GM23248 (cell line): ENCODE measurements at places on chromosomes 7 and 10. TPM values are rescaled to one million over a fixed set of nuclear protein-coding genes. Genes with fewer than 3 reads are reported as not detected.

- H3K27me3 ChIP-seq = no peaks in the 10 kb centered on the region
- H3K4me3 ChIP-seq = peak overlapping the region; percentile 5; the same call in 1 of the 2 replicates
- peaks cover 18% of the 10 kb centered on the region for H3K4me1 ChIP-seq
- no peaks in the 10 kb centered on the region for H3K36me3 ChIP-seq
- H3K27ac ChIP-seq = peak overlapping the region; percentile 70
Observed at GRCh38 chr10:4704034-4704545, 121.9 kb upstream of the AKR1E2 start.

- no peaks in the 10 kb centered on the region for H3K4me1 ChIP-seq
- H3K27me3 ChIP-seq = no peaks in the 10 kb centered on the region
- DNase-seq = no peak
- no peaks in the 10 kb centered on the region for H3K36me3 ChIP-seq
Observed at GRCh38 chr7:20541608-20542349, 73.7 kb upstream of the ABCB5 start.

GRCh38 chr7:138162236-138162635, 86.0 kb downstream of the AKR1D1 start:
- no peak overlapping the region for H3K27ac ChIP-seq
- H3K4me1 ChIP-seq = no peaks in the 10 kb centered on the region
- DNase-seq = no peak
- H3K27me3 ChIP-seq = no peaks in the 10 kb centered on the region
- H3K36me3 ChIP-seq = no peaks in the 10 kb centered on the region
- no peak overlapping the region for H3K4me3 ChIP-seq

DNA sequence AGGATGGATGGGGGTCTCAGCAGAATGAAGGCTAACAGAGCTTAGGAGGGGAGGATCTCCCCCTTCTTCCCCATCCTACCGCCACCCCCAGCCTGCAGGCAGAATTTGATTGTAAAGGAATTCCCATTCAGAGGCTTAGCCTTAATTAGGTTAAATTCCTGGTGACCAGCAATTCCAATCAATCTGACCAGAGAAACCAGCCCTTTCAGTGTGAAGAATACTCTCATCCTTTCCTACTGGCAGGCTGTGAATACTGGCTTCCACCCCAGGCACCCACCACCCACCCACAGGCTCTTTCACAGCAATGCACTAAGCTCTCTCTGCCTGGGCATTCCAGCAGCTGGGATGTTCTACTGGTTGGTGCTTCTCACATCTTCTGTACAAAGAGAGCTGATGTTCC, 137.9 kb upstream of the LYZL1 start:
- no peaks in the 10 kb centered on the region for H3K4me1 ChIP-seq
- peaks cover 20% of the 10 kb centered on the region for H3K27me3 ChIP-seq
- H3K36me3 ChIP-seq = no peaks in the 10 kb centered on the region
- no peak overlapping the region for H3K27ac ChIP-seq
- H3K4me3 ChIP-seq = no peak overlapping the region

- no peak overlapping the region for H3K4me3 ChIP-seq
- H3K4me1 ChIP-seq = peaks cover 18% of the 10 kb centered on the region
- H3K27ac ChIP-seq = no peak overlapping the region
Observed at GRCh38 chr7:50787825-50788224, 5.1 kb upstream of the GRB10 start.

- peaks cover 51% of the 10 kb centered on the region for H3K27me3 ChIP-seq
- no peaks in the 10 kb centered on the region for H3K36me3 ChIP-seq
- H3K4me3 ChIP-seq = no peak overlapping the region
- H3K4me1 ChIP-seq = no peaks in the 10 kb centered on the region
- no peak for DNase-seq
Observed at GRCh38 chr7:104859754-104860426, 154.1 kb upstream of the KMT2E start.

GRCh38 chr10:130050721-130051120, 59.9 kb downstream of the C10orf143 start:
- DNase-seq = no peak
- no peak overlapping the region for H3K4me3 ChIP-seq
- no peaks in the 10 kb centered on the region for H3K4me1 ChIP-seq
- no peaks in the 10 kb centered on the region; the same call in 1 of the 2 replicates for H3K27me3 ChIP-seq

DNA sequence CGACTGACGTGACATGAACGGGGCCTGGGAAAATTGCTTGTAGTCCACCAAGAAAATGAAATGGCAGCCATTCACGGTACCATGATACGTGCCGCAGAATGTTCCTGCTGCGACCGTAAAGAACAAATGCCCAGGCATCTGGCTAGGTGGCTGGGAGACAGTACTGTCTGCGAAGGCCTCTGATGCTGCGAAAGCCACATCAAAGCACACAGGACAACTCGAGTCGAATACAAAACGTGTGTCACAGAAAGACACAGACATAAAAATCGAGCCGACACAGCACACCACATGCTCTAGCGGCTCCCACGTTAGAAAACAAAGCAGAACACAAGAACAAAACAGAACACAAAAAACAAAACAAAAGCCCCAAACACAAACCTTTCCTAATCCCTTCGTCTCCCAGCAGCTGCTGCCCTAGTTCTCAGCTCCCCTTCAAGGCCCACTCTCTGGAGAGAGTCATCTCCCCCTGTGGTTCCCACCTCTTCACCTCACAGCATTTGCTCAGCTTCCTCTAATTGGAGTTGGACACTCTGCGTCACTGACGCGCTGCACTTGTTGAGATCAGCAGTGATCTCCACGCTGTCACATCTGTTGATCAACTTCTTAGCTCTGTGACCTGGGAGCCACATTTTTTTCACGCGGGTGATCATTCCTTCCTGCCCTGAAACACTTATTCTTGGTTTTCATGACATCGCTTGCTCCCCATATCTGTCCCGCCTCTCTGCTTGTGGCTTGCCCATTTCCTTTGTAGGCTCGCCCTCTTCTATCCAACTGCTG, 112.2 kb downstream of the CLEC2L start:
- no peaks in the 10 kb centered on the region for H3K4me1 ChIP-seq
- no peak overlapping the region for H3K27ac ChIP-seq
- no peaks in the 10 kb centered on the region for H3K27me3 ChIP-seq
- no peak for DNase-seq

DNA sequence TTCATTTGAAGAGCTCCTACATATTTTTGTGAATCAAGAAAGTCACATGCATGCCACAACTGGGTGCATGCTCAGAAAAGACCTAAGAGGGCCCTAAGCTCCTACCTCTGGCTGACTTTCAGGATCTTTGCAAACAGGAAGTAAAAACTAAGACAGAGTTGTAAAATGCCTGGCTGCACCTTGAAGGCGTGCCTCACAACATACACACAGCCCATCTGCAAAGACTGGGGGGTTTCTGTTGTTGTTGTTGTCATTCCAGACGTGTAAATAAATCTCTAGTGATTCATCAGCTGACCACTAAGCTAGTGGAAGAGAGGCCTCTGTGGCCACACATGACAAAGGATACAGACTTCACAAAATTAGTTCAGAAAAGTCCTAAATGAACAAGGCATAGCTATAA, 31.8 kb downstream of the SMURF1 start:
- H3K4me1 ChIP-seq = peaks cover 49% of the 10 kb centered on the region
- H3K4me3 ChIP-seq = no peak overlapping the region
- H3K36me3 ChIP-seq = peaks cover 5% of the 10 kb centered on the region; the same call in 1 of the 2 replicates
- H3K27ac ChIP-seq = no peak overlapping the region
- DNase-seq = peak; percentile 27

DNA sequence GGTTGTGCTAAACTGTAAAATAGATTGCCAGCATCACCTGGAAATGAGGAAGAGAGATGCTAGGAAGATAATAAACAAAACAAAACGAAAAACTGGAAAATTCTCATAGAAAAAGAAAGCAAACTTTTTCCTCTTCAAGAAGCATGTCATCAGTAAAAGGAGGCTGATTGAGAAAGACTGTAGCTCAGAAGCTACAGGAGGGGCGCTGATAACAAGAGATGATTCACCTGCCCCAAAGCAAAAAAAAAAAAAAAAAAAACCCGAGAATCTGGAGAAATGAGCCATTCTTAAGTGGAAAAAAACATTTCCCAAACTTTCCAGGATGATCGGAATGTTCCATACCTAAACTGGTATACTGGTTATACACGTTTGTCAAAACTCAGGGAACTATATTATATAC, 130.5 kb upstream of the C1QL3 start:
- H3K4me3 ChIP-seq = no peak overlapping the region
- no peaks in the 10 kb centered on the region for H3K27me3 ChIP-seq
- H3K36me3 ChIP-seq = no peaks in the 10 kb centered on the region

The DYNC1I1 gene
- total RNA-seq = 0.38 and 1.4 TPM in 2 replicates

The TMEM209 gene
- total RNA-seq = 11.7 and 16.4 TPM in 2 replicates

The GPC2 gene
- 0.22 and 1.0 TPM in 2 replicates for total RNA-seq
